ENCODE measurements at places on chromosomes 7 and 10.
A peak's percentile ranks its signal among the peaks of the same experiment; 100 is the strongest.

DNA sequence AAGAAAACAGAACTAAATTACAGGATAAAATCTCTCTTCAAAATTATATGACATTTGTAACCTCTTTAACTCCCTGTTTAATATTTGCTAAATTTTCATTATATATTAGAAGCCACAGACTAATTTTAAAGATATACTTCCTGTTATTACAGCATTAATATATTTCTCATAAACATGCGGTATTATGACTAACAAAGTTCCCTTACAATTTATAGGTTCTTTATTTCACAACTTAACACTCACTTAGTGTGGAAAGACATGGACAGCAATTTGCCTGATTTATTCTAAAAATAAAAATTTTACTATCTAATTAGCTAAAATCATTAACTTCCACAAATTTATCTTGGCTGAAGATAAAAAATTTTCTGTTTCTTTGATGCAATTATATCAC lies 29.0 kb downstream of the CTNNA3 start:
- DNase-seq, result no peak

- peak; percentile 54 for DNase-seq
Observed at GRCh38 chr7:4856336-4857057, 5.3 kb downstream of the PAPOLB start.

DNA sequence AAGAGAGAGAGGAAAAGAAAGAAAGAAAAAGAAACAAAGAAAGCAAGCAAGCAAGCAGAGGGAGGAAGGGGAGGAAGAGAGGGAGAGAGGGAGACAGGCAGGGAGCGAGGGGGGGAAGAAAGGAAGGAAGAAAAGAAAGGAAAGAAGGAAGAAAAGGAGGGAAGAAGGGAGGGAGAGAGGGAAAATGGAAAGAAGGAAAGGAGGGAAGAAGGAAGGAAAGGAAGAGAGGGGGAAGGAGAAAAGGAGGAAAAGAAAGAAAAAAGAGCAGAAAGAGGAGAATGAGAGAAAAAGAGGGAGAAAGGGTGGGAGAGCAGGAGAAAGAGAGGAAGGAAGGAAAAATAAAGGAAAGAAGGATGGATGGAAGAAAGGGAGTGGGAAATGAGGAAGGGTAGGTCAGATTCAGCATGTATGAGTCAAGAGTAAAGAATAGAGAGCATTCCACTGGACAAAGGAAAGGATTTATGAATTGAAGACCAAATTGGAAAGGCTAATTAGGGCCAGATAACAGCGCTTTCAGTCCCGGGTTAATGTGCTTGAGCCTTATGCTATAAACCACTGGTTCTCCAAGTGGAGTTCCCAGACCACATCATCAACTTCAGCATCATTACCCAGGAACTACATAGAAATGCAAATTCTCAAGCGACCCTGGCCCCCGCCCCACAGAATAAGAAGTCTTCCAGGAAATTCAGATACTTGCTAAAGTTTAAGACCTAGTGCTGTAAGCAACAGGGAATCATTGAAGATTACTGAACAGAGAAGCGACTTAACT lies 85.1 kb downstream of the C10orf90 start:
- DNase-seq, result no peak

DNA sequence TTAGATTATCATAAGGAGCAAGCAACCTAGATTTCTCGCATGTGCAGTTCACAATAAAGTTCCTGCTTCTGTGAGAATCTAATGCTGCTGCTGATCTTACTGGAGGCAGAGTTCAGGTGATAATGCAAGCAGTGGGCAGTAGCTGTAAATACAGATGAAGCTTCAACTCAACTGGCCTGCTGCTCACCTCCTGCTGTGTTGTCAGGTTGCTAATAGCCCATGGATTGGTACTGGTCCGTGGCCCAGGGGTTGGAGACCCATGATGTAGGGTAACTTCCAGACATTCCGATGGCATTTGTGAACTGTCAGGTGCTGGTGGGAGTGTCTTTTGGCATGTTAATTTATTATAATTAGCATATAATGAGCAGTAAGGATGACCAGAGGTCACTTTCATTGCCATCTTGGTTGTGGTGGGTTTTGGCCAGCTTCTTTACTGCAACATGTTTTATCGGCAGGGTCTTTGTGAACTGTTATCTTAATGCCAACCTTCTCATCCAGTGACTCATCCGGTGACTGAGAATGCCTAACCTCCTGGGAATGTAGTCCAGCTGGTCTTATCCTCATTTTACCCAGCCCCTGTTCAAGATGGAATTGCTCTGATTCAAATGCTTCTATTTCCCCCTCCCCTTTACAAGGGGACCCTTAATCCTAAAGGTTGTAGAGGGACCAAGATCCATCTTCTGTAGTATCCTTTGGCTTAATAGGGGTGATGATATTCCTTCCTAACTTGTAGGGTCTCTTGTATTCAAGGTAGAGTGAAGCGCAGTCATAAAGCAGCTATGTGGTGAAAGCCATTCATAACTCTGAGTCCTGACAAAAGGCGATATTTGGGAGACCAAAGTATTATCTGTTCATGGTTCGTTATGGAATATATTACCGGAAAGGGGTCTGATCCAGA lies 165.8 kb downstream of the CCSER2 start:
- no peak for DNase-seq

DNA sequence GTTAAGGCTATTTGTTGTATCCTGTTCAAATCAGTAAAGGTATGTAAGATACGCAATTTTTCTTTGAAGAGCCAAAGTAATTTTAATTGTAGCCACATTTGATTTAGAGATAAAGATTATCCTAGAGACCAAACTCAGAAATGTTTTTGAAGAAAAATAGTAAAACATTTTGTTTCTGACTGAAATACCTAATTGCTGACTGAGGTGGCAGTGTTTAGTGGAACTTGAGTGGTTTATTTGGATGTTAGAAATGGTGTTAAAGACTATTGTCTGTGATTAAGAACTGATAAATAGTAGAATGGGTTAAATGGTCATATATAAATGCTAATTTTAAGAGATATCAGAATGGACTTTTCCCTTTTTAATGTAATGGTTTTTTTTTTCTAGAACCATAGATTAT lies 15.3 kb downstream of the EDRF1 start:
- no peak for DNase-seq

GRCh38 chr10:43773736-43774135 lies 125.1 kb upstream of the ZNF32 start:
- no peak for DNase-seq

GRCh38 chr10:2076528-2076927 lies 339.2 kb upstream of the ADARB2 start:
- no peak for DNase-seq

DNA sequence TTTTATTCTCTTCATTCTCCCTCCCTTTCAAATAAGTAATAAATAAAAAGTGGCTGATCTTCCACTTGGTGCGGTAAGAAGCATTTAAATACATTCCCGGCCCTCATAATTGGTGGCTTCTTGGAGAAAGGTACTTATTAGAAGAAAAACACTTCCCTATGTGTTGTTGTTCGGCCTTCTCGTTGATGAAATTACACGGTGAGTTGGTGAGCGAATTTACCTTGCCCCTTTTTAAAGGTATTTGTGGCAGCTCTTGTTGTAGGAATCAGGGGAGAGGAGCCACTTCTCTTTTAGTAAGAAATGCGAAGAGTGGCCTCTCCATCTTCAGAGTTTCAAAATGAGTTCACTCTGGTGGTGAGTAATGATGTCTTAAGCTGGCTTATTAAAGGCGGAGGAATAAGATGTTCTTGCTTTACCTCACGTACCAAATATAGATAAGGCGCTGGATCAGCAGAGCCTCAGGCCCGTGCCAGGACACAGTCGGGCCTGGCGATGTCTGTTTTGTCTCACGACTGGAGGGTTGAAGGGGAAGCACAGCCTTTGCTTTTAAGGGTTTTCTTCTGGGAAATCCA lies 135.9 kb downstream of the CUX1 start:
- DNase-seq, result no peak

GRCh38 chr10:97019213-97019844 lies 166.4 kb downstream of the SLIT1 start:
- no peak for DNase-seq

DNA sequence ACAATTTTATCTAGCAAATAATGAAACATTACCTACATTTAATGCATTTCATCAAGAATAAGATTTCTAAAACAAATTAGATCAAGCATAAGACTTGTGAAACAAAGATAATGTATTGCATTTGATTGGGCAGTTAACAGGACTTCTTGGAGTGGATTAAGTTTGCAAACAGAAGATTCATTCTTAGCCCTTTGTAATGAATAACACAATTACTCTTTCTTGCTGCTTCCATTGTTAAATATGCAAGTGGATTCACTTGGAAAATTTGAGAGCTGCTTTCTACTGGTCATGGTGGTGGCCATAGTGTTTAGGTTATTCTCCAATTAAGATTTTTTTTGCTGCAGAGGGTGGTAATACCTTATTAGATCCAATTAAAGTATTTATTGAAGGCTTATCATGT lies 6.0 kb downstream of the PPP1R9A start:
- DNase-seq, result no peak

- no peak for DNase-seq
Observed at GRCh38 chr7:68730194-68730593, 868.1 kb upstream of the AUTS2 start.

DNA sequence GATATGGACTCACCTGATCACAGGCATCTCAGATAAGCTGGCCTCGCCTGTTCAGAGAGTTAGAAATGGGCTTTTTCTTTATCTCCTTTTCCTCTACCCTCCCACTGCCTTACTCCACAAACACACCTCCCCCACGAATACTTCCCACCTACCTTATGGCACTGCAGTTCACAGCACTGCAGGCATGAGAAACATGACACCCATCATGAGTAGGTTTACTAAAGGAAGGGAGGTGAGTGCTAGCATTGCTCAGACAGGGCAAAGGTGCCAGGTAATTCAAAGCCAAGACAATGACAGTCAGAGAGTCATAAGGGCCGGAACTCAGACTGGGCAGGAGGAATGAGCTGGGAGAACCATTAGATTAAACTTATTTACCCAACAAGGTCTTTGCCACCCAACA lies 220.6 kb downstream of the FAM107B start:
- no peak for DNase-seq

DNA sequence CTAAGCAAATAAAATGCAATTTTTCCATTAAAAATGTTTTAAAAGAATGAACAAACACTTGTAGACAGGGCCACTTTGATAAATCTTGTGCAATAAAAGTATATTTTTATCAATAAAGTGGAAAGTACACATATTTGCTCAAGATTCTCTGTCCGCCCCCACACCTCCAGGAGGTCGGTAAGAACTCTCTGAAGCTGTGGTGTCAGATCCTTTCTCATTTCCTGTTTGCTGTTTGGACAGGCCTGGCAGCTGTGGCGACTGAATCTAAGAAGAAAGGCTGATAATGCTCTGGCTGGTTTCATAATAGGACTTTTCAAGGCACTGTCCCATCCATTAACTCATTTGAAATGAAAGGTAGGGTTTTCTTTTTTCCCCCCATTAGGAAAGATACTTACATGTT lies 15.3 kb upstream of the ASB4 start:
- DNase-seq, result peak; percentile 96

DNA sequence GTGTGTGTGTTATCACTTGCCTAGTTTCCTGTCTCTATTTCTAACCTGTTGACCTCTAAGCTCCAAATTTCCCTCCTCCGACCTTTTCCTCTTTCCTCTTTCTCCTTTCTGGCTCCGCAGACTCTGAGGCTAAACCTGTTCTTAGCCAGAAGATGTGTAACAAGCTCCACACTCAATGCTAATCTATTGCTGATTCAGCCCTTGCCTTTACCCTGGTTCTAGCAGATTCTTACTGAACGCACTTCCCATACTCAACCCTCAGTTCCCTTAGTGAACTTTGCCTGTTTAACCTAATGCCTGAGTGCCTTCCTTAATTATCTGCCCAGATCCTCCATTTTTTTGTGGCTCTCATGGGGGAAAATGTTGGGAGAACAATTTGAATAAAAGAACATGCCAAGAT lies 30.0 kb upstream of the SGMS1 start:
- no peak for DNase-seq

DNA sequence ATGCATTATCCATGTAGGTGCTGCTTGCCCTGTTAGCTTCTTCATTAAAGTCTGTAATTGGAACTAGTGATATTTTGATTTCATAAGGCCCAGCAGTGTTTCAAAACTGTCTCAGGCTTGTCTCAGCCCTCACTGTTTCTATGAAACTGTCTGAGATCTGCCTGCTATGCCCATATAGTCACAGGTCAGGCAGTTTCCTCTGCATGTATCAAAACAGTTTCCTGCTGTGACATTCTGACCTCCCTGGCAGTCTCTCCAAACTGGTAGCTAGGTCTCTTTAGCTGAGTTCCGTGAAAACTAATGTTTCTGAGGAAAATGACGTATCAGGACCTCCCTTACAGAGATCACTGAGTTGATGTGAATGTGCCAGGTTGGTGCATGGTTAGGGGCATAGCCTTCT lies 18.9 kb upstream of the SEMA3D start:
- no peak for DNase-seq

GRCh38 chr7:38584443-38585210 lies 46.5 kb downstream of the AMPH start:
- DNase-seq, result no peak

GRCh38 chr10:70433581-70434280 lies 7.8 kb downstream of the NODAL start:
- DNase-seq, result no peak

GRCh38 chr7:94623820-94624219 lies 32.1 kb downstream of the SGCE start:
- peak; percentile 28 for DNase-seq

DNA sequence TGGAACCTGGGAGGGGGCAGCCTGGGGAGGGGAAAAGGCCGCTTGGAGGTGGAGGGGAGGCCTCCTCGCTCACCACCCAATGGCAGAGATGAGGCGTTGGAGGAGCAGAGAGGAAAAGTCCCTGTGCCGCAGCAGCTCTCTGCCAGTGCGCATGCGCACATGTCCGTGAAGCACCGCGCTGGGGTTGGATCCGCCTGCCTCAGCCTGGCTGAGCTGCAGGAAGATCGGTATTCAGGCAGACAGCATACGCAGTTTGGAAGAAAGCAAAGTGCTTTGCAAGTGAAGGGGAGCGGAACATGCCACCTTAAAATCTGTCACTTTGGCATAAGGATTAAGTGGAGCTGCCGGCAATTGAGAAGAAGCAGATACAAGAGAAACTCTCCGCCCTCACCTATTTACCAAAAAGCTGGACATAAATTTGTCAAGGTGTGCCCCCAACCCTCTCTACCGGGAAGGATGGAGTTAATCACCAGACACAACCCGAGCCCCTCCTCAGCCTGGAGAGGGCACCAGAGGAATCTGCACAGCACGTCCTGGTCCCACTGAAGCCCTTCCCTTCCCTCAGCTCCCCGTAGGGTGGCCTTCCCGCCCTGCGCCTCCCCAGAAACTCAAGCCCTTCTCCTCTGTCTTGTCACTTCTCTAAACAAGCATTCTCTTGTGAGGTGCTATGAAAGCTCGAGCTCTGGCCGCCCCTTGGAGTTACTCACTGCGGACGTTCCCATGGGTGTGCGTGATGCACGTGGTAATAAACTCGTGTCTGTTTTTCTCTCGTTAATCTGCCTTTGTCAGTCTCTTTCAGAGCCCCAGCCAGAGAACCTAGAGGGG lies 32.2 kb upstream of the TMEM72 start:
- DNase-seq, result peak; percentile 81
